Activated T-cell treated with anti-CD3 and anti-CD28 coated beads, Interleukin-2, amount 50 U/mL, for 72 hours (primary cell): ENCODE measurements at places on chromosomes 1 and 21. TPM values are rescaled to one million over a fixed set of nuclear protein-coding genes. Genes with fewer than 3 reads are reported as not detected.
A peak's percentile ranks its signal among the peaks of the same experiment; 100 is the strongest.

- no peak for DNase-seq
These were observed 224.9 kb upstream of the FGGY start for GRCh38 chr1:59071876-59072582.

DNA sequence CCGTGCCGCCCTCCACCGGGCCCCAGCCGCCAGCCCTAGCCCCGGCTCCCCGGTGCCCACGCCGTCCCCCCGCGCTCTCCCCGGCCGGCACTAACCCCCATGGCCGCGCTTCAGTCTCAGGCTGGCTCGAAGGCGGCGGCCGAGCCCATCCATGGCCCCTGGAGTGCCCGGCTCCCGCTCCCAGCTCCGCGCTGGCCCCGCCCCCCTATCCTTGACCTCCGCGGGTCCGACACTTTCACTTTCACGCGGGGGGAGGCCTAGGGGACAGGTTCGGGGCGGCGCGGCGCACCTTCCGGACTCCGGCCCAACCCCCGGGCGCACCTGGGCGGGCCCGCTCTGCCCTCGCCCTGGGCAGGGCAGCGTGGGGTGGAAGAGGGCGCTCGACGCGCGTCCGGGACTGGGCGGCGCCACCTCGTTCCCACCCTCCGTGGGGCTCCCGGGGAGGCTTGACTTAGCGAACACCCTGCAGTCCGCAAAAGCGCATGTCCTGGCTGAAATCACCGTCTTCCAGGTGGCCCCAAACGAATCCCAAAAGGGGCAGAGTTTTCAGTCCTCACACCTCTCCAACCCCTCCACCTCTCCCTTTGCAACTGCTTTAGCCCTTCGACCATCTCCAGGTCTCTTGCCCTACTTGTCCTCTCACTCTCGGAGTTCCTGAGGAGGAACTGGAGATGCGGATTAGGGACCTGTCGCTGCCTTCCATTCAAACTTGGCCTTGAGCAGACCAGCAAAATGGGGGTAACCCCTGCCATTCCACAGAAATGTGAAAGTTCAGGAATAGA is 3.9 kb upstream of the DENND2D start:
- peak; percentile 83 for DNase-seq

GRCh38 chr1:84619383-84620102 is 45.3 kb upstream of the CTBS start:
- peak; percentile 77 for DNase-seq

- DNase-seq: no peak
These were observed 31.6 kb downstream of the EEIG2 start for GRCh38 chr1:108591466-108591865.

FAM72D gene
- 38.3 TPM for total RNA-seq

SPRR2E gene
- total RNA-seq: not detected
